Naive thymus-derived CD4-positive, alpha-beta T cell (primary cell): ENCODE measurements at places on chromosomes 11 and 22. TPM values are rescaled to one million over a fixed set of nuclear protein-coding genes. Genes with fewer than 3 reads are reported as not detected.

- no peak for DNase-seq
Measured at GRCh38 chr11:97502201-97502600, 1112.4 kb downstream of the JRKL start.

OR51B5 gene
- 0.48 TPM for total RNA-seq

GRCh38 chr22:37771702-37772427 lies 35.9 kb upstream of the GCAT start:
- DNase-seq = no peak

DNA sequence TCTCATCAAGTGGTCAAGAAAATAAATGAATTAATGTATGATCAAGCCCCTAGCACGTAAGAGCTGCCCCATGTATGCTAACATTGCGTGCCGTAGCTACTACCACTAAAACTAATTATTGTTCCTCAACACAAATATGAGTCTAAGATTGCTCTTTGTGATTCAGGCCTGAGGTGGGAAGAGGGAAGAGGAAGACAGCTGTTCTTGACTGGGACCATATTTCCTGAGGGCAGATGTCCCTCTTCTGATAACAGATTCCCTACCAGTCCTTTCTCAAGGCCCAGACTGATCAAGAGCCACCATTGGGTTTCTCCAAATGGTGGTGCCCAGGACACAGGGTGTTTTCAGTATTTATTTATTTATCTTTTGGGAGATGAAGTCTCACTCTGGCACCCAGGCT lies 87.2 kb upstream of the CADM1 start:
- no peak for DNase-seq

TH gene
- not detected in 2 replicates for total RNA-seq

TEX12 gene
- total RNA-seq = 0.46 TPM

GRCh38 chr11:17552392-17553248 lies 5.6 kb downstream of the OTOG start:
- DNase-seq = no peak

TUBA8 gene
- 3.1 TPM for total RNA-seq

- DNase-seq = no peak
Measured at GRCh38 chr11:61332281-61332796, 566 bp downstream of the DDB1 start.

TTC36 gene
- 2.7 TPM for total RNA-seq

- no peak for DNase-seq
Measured at GRCh38 chr11:117823946-117824420, 561 bp downstream of the FXYD2 start.

RIMBP3B gene
- 2.7 TPM for total RNA-seq

GRCh38 chr11:15818132-15818842 lies 538.1 kb downstream of the SOX6 start:
- DNase-seq = no peak

CALCB gene
- 1.1 TPM for total RNA-seq

DNA sequence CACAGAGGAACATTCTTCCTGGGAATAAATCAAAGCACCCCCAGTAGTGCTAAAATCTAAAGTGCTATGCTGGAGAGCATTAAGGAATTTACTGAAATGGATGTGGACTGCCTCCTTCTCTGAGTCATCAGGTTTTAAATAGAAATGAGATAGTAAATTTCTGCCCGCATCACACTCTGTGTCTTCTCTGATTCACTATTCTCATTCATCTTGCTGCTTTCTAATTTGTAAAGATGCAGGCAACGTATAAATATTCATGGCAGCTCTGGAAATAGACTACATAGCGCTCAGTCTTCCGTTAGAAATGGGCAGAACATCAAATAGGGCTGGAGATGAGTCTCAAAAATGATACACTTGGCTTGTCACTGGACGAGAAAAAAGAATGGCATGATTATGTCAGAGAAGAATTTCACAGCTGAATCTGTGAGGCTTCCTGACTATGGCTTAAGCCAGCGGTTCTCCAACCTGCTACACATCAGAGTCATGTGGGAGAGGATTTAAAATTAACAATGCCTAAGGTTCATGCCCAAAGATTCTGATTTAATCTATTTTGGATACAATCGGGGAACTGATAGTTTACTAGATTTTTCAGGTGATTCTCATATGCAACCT lies 178.2 kb downstream of the LRRC4C start:
- no peak for DNase-seq

GRCh38 chr22:49547751-49548239 lies 279.9 kb downstream of the BRD1 start:
- no peak for DNase-seq

GRCh38 chr11:2139123-2139521 lies at the start of gene IGF2:
TSS of gene IGF2 (minus strand) at chr11:2139389. CDS start at chr11:2135523, 3,866 bp downstream.
- DNase-seq = no peak

DNA sequence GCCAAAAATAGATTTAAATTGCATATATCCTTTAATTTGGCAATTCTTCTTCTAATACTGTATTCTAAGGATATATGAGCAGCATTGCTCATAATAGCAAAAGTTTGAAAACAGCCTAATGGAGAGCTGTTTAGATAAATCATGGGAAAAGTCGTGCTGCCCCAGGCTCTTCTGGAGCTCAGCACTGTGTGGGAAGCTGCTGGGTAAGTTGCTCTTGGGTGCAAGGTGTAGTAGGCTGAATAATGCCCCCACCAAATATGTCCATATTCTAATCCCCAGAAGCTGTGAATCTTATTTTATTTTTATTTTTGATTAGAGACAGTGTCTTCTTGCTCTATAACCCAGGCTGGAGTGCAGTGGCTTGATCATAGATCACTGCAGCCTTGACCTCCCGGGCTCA lies 34.9 kb upstream of the WEE1 start:
- DNase-seq = no peak

DNA sequence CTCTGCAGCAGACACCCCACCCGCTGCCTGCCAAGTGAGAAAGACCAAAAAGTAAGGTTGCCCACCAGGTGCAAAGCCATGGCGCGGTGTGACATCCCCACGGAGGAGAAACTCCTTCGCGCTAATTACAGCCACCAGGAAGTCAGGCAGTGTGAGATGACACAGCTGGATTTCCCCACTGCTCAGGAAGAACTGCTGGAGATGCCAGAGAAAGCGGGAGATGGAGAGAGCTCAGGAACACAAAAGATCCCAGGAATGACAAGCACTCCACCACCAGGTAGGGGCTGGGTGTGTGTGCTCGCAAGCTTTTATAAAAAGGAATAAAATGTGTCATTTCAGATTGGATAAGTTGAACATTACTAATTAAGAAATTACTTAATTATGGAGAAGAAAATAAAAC lies 292.7 kb downstream of the OPCML start:
- no peak for DNase-seq
